ENCODE measurements at places on chromosomes 5 and 9. TPM values are rescaled to one million over a fixed set of nuclear protein-coding genes. Genes with fewer than 3 reads are reported as not detected.

DNA sequence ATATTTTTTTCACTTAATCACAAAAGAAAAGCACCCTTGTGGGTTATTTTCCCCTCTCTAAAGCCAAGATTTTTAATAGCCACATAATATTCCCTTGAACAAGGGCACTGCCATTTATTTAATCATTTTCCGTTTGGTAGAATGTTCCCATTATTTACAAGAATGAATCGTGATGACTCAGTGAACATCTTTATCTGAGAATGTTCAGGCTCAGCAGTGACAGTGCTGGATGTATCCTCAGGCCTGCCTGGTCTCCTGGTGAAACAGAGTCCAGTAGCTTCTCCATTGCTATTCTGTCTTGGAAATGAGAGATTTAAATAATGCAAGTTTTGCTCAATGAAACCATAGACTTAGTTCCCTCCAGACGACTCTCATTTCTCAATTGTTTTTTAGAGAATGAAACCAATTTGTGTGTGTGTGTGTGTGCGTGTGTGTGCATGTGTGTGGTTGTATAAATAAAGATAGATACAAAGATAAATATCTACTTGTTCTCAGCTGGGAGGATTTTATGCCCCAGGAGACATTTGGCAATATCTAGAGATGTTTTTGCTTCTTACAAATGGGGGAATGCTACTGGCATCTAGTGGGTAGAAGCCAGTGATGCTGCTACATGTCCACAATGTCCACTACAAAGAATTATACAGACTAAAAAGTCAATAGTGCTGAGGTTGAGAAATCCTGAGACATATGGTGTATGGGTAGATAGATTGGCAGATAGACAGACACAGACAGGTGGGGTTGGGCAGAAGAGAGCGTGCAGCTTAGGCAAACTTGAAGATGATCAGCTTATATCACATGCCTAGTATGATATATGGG, 55.0 kb downstream of the PAPPA start:
- H3K27me3 ChIP-seq = no peaks in the 10 kb centered on the region
- peak overlapping the region; percentile 39 for H3K27ac ChIP-seq
- peaks cover 2% of the 10 kb centered on the region for H3K4me1 ChIP-seq

The IL3 gene
- not detected for total RNA-seq

DNA sequence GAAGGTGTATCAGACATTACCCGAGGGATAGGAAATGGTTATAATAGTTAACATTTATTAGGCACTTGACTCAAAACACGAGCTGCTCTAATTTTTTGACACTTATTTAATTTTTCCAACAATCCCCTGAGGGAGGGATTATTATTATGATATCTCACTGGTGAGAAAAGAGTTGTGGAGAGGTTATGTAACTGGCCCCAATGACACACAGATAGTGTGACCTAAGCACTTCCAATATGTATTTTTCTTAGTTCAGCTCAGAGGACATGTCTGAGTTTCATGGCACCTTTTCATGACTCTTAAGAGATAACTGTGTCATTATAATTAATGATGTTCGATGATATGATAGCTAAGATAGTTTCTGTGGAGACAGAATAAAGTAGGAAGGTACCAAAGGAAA, 86.9 kb downstream of the PTCD2 start:
- H3K27ac ChIP-seq = no peak overlapping the region
- no peak for DNase-seq
- no peaks in the 10 kb centered on the region for H3K27me3 ChIP-seq
- no peak overlapping the region for H3K4me3 ChIP-seq
- H3K4me1 ChIP-seq = peaks cover 11% of the 10 kb centered on the region

The ERCC6L2 gene
- total RNA-seq = 83.3 TPM

- no peak overlapping the region for H3K4me3 ChIP-seq
- no peaks in the 10 kb centered on the region for H3K36me3 ChIP-seq
- peaks cover 14% of the 10 kb centered on the region for H3K4me1 ChIP-seq
- no peaks in the 10 kb centered on the region for H3K27me3 ChIP-seq
- DNase-seq = no peak
Observed at GRCh38 chr5:74647096-74647495, 6.6 kb upstream of the ENC1 start.

DNA sequence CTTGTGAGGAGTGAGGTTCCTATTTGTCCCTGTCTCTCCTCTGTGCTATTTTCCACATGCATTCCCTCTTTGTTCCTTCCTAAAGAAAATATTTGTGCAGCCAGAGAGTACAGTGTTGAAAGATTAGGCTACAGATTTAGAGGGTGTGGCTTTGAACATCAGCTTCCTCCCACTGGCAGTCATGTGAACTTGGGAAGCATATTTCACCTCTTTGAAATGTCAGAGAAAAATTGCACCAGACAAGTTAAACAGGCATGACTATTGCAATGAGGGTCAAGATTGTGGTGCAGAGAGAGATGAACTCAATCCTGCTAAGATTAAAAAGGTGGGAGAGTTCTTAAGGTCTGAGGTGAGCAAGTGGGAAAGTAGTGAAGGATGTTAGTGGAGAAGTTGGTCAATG, 641.0 kb downstream of the DNAH5 start:
- no peaks in the 10 kb centered on the region for H3K27me3 ChIP-seq
- no peak overlapping the region for H3K27ac ChIP-seq
- no peak overlapping the region for H3K4me3 ChIP-seq
- no peak for DNase-seq
- H3K36me3 ChIP-seq = no peaks in the 10 kb centered on the region

DNA sequence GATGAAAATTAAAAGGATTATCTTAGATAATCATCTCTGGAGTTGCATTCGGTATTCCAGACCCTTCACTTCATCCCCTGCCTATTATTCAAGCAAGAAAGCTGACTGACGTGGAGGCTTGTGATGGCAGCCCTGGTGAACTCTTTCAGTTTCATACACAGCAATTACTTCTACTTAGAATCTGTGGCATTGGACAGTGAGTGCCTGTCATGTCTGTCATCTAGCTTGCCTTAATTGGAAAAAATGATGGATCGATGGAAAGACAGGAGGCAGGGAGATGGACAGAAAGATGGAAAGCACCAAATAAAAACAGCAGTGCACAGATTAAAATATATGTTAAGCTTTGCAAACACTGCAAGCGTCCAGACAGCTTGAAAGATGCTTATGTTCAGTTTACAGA, 1371.0 kb upstream of the CDH6 start:
- no peak overlapping the region for H3K27ac ChIP-seq
- H3K4me1 ChIP-seq = no peaks in the 10 kb centered on the region
- no peak for DNase-seq

The BAAT gene
- not detected for total RNA-seq

The ITK gene
- not detected for total RNA-seq

The RGS14 gene
- 1.1 TPM for total RNA-seq

The ENTREP1 gene
- not detected for total RNA-seq

- no peaks in the 10 kb centered on the region for H3K36me3 ChIP-seq
- no peak overlapping the region for H3K4me3 ChIP-seq
- H3K27ac ChIP-seq = no peak overlapping the region
- H3K27me3 ChIP-seq = peaks cover 9% of the 10 kb centered on the region
- no peaks in the 10 kb centered on the region for H3K4me1 ChIP-seq
Observed at GRCh38 chr9:114668146-114668545, 10.5 kb upstream of the TEX53 start.

The FREM1 gene
- total RNA-seq = not detected

The OSTF1 gene
- total RNA-seq = 41.6 TPM

Data from IMR-90 (cell line).